Anterior cingulate cortex (tissue), 58 donors: ENCODE measurements at places on chromosomes 6 and 20.

GRCh38 chr6:107209406-107210305 lies 94.3 kb upstream of the BEND3 start:
- no peak for DNase-seq

GRCh38 chr6:136726837-136727557 lies 65.3 kb downstream of the MAP3K5 start:
- no peak for DNase-seq

DNA sequence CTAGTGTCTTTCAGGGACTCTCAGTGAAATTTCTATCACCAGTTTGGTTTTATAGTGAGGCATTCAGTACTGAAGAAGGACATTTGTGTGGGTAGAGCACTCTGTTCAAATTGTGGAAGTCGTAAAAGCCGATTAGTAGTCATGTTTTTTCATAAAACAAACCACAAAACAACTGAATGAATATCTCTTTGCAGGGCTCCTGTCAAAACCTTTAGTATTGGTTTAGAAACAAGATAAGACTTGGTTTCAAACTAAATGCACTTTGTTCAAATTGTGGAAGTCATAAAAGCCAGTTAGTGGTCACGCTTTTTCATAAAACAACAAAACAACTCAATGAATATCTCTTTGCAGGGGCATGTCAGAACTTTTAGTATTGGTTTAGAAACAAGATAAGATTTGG lies 23.8 kb downstream of the ADGRF4 start:
- no peak for DNase-seq

DNA sequence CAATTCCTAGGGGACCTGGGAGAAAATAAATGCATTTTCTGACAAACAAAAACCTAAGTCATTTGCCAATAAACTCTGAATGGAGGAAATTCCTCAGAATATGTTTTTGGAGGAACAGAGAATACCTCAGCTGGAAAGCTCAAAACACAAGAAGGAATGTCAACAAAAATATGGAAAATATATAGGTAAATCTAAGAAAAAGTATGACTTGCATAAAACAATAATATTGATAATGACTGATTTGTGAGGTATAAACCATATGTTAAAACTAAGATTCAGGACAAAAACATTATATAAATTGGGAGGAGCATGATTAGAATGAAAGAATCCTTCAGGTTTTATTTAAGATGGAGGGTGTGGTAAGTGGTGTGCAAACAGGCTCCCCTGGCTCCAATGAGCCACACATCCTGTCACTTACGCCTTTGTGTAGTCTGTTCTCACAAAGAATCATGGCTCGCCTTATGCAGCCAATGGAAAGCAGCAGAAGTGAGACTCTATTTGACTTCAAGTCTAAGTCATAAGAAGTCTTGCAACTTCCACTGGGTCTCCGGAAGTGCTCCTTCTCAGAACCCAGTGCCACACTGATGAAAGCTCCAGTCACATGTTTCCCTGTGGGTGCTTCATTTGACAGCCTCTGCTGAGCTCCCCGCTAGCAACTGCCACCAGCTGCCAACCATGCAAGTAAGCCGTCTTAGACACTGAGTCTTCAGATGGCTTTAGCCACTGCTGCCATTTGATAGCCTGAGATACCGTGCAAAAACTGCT lies 8.1 kb downstream of the CFAP61 start:
- no peak for DNase-seq

GRCh38 chr6:144264270-144265060 lies 20.7 kb upstream of the UTRN start:
- no peak for DNase-seq

DNA sequence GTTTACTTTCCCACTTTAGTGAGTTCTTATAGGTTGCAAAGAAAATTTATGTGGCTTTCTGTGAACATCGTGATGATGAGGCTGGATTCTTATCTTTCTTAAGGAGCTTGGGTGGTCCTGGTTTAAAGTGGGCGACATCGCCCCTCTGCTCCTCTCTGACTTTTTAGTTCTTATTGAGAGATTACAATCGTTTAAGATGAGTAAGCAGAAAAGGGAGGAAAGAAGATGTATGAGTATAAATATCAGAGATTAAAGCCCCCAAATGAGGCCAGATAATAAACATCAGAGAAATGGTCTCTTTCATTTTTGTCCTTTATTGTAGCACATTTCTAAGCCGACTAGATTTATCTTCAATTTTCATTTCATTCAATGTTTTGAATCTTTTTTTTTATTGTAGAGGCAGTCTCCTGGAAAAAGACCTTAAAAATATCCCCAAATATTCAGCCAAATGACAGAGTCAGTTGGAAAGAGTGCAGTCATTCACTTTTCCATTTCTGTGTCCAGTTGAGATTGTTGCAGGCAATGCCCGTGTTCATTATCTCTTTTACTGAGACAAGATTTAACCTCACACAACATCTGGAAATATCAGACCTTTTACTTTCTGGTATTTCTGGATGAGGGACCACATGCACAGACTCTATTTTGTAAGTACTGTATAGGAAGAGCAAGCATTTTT lies 62.0 kb upstream of the PDE7B start:
- DNase-seq, result no peak

DNA sequence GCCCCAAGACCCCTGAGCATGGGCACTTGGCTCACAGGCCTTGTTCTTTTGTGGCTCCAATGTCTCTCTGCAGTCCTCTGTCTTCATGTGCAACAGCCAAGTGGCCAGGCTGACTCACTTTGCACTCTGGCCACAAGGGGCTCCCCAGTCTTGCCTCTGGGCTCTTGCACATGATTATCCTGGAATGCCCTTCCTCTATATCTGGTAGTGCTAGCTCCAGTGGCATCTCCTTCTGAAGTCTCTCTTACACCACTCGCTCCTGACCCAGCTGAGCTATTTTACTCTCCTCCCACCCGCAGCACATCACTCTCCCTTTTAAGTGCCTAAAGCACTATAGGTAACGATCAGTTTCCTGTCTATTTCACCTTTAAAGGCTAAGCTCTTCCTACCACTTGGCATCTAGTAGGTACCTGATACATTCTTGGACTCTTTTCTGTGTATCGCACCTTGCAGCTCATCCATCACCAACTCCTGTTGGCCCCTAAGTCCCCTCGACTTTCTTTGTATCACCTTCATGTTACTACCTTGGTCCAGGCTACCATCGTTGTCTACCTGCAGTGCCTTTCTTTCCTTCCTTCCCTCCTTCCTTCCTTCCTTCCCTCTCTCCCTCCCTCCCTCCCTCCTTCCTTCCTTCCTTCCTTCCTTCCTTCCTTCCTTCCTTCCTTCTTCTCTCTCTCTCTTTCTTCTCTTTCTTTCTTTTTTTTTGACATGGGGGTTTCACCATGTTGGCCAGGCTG lies 211.9 kb upstream of the RNF24 start:
- DNase-seq, result no peak

GRCh38 chr6:148422085-148422484 lies 79.4 kb downstream of the SASH1 start:
- no peak for DNase-seq

GRCh38 chr6:7727946-7728854 lies 2.3 kb downstream of the BMP6 start:
- DNase-seq, result peak; percentile 24

- DNase-seq, result no peak
Observed at GRCh38 chr6:13274707-13275434, 53.5 kb downstream of the TBC1D7 start.

- no peak for DNase-seq
Observed at GRCh38 chr6:2375443-2375842, 130.0 kb upstream of the GMDS start.

- no peak for DNase-seq
Observed at GRCh38 chr6:118752803-118753202, 101.4 kb upstream of the CEP85L start.

DNA sequence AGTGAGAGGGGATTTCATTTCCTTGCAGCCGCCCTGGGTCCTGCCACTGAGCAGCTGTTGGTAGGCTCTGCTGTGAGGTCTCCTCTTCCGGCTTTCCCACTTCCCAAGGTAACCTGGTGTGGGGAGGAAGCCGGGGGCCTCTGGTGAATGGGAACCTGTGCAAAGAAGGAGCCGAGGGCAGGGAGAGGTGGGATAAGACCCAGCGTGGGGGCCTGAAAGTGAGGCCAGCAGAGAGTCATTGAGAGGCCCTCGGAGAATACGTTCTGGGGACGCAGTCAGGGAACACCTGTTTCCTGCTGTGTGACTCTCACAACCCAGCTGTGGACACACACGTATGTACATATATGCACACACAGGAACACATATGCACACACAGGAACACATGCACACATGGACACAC lies 100.7 kb downstream of the CDH26 start:
- no peak for DNase-seq

GRCh38 chr6:128508588-128509296 lies 11.7 kb downstream of the PTPRK start:
- no peak for DNase-seq

DNA sequence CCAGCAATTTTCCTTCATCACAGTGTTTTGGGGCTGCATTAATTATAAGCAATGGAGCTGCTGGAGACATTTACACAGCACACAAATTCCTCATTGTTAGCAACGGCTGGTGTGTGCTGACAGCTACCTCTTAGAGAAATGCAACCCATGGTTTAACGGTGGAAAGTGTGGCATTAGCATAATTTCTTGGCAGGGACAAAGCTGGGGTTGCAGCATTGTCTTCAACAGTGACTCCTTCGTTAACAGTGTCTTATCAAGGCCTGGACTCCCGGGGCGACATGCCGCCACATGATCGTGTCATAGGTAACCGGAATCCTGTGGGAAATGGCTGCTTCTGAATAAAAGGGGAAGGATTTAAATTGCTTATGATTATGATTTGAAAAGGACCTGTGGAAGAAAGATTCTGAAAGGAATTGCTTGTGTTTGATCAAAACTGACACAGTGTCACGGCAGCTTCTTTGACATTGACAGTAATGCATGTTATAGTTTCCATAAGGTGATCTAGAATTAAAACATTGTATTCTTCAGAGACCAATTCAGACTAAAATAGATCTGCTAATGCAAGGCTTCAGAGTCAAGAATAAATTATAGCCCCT lies 128.0 kb downstream of the UST start:
- DNase-seq, result no peak

DNA sequence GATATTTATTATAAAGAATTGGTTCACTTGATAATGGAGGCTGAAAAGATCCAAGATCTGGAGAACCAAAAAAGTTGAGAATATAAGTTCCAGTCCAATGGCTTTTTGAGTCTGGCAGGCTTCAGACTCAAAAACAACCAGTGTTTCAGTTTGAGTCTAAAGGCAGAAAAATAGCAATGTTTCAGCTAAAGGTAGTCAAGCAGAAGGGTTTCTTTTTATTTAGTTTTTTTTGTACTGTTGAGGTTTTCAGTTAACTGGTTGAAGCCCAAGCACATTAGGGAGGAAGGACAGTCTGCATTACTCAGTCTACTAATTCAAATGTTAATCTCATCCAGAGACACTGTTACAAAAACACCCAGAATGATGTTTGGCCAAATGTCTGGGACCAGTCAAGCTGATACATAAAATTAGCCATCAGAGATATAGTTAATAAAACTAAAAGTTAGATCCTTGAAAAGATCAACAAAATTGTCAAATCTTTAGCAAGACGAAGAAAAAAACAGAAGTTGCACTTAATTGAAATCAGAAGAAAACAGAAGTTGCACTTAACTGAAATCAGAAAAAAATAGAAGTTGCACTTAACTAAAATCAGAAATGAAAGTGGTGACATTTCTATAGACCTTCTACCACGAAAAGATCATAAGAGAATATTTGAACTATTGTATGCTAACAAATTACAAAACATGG lies 980.3 kb upstream of the FLRT3 start:
- DNase-seq, result no peak

DNA sequence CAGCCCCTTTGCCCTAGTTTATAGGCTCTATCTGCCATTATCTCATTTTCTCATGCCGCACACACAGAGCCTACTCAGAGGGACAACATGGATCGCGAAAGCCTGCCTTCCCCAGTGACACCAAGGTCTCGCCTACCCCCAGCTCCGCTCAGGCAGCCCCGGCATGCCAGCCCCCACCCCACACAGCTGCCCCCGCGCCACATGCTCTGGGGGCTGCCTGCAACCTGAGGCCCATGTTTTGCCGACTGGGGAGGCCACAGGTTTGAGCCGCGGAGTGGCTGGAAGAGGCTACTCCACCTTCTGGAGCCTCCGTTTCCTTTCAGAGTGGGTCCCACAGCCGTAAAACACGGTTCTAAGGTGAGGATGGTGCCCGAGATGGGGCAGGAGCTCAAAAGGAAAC lies 102.1 kb downstream of the ASXL1 start:
- DNase-seq, result no peak

DNA sequence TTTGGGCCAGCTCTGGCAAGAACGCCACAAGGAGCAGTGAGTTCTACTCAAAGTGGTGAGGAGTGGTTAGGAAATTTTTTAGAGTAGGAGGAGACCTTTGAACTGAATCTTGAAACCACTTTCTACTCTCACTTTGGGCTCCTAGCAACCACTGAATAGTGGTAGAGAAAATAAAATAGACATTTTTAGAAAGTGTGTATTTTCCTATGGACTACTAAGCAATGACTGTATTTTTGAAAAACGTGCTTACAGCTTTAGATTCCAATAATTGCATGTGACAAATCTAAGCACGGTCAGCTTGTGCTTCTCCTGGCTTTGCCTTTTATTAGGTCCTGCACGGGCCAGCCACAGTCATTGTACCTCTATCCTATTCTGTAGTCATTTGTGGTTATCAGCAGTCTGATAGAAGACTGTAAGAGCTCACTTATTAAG lies 8.7 kb upstream of the IFNGR1 start:
- no peak for DNase-seq

DNA sequence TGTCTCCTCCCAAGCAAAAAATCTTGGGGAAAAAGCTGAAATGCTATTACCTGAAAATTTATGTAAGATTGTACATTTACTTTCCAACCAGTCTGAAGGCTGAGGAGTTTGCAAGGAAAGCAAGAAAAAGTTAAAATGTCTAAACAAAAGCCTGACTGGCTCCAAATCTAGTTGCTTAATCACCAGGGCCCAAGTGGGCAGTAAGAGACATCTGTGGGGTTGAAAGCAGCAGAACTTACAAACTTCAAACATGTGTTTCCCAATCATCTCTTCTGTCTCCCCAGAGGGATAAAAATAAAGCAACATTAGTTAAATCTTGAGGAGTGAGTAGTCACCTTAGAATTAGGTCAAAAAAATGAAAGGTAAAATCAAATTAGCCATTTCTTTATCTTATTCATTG lies 98.6 kb downstream of the OGFRL1 start:
- DNase-seq, result no peak

DNA sequence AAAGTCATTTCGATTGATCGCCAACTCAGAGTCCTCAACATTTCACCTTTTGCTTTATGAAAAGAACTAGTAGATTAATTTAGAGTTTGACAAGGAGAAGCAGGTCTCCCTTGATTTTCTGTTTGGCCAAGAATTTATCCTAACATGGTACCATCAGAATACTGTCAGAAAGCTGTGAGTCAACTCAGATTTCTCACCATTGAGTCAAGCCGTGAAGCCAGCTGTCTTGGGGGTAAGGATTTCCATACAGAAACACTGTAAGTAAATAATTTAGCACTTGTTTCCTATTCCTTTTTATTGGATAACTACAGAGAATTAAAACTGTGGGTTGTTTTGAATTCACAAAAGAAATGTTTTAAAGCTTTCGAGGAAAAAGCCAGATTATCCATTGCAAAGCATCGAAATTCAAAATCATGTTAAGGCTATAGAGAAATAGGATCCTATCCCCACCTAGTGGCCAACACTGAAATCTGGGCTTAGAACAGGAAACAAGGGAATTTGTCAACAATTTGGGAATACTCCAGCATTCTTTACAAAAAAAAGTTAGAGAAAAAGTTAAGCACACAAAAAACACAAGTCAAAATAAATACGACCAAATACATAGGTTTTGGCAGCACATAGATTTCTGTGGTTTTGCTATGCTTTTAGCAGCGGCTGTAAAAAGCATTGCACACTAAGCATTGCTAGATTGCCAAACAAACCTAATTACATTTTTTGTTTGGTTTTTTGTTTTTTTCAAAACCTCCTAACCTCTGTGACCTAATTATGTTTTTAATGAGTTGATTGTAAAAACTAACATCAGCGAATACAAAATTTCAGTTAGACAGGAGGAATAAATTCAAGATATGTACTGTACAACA lies 44.2 kb downstream of the COL11A2 start:
- no peak for DNase-seq
